Activated CD4-positive, CD25-positive, alpha-beta regulatory T cell treated with anti-CD3 and anti-CD28 coated beads, Interleukin-2, amount 50 U/mL, for 72 hours (primary cell): ENCODE measurements at places on chromosomes 3 and 15.

GRCh38 chr15:67198157-67198754, 56.2 kb downstream of the AAGAB start:
- DNase-seq = no peak

DNA sequence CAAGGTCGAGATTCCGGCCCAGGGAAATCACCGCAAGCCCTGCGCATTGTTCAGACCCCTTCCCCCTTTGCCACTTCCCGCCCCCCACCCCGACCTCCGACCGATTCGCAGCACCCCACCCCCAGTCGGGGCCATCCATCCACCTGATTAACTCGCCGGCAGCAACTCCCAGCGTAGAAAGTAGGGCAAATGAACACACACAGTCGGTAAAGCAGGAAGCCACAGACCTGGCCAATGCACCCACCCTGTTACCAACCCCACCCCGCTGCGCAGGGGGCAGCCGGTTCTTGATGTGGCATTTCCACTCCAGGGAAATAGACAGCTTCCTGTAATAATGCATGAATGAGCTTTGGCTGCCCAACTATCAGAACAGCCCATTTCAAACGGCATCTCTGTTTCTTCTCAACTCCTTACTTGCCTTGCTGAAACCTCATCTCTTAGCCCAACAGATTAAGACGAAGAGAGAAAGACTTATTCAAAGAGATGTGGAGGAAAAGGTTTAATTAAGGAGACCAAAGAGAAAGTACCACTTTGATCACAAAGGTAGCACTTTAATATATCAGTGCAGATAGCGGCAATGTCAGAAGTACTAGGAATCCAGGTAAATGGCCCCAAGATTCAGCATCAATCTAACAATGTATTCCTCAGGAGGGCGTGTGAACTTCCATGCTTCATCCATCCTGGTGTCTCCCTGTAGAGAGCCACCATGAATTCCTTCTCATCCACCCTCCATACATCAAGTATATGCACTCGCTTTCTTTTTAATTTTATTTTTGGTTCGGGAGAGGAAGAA, 1.9 kb downstream of the TNIK start:
- no peak for DNase-seq

- no peak for DNase-seq
Measured at GRCh38 chr3:50316657-50317242, 5.8 kb downstream of the HYAL2 start.

DNA sequence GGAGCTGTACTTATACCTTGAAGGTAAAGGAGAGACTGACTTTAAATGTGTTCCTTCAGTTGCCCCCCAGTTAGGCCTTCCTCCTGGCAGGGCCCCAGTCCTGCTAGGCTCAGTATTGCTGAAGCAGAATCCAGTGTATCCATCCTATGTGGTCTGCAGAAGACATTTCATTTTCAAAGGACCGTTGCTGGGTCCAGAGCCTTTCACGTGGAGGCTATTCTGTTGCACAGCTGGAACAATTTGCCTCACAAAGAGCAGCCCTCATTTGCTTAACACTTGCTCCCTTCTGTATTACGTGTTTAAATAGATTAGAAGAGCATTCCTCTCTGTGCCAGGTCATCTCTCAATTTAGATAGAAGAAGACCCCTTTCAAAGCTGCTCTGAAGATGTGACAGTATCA, 78.9 kb upstream of the CFAP20DC start:
- no peak for DNase-seq

GRCh38 chr3:115855911-115856310, 232.6 kb downstream of the GAP43 start:
- DNase-seq = no peak

GRCh38 chr15:67142767-67143100, 77.3 kb downstream of the SMAD3 start:
- DNase-seq = no peak

- DNase-seq = no peak
Measured at GRCh38 chr3:81432456-81432855, 329.0 kb downstream of the GBE1 start.

DNA sequence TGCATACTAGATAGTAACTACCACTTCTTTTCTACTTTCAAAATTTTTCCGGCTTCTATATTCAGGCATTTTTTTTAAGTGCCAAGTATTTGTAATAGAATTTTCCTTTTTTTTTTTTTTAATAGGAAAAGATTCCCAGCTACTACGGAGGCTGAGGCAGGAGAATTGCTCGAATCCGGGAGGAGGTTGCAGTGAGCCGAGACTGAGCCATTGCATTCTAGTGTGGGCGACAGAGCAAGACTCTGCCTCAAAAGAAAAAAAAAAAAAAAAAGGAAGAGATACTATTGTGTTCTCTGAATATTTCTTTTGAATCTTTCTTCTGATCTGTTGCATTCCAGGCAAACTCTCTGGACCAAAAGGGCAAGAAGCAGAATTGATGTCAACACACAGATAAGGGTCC, 557.3 kb downstream of the FGF12 start:
- no peak for DNase-seq

- no peak for DNase-seq
Measured at GRCh38 chr15:53400986-53401385, 358.5 kb downstream of the WDR72 start.
